RPMI8226 (cell line): ENCODE measurements at places on chromosomes 7 and 10.

- DNase-seq, result no peak
Measured at GRCh38 chr10:106956216-106956915, 208.1 kb downstream of the SORCS1 start.

DNA sequence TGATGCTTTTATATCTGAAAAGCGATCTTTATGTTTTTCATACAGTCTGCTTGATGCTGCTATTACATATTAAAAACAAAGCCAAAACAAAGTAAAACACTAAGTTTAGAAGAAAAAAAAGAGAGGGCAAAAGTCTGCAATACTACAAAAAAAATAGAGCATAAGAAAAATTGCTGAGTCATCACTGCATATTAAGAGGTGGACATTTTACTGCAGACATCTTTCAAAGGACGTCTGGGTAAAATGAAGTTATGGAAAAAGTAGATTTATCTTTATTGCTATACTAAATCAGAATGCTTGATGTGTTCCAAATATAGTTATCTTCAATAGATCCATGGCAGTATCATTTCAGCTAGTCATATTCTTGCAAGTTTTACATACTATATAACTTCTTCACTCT is 172.0 kb downstream of the MAGI2 start:
- DNase-seq, result no peak

DNA sequence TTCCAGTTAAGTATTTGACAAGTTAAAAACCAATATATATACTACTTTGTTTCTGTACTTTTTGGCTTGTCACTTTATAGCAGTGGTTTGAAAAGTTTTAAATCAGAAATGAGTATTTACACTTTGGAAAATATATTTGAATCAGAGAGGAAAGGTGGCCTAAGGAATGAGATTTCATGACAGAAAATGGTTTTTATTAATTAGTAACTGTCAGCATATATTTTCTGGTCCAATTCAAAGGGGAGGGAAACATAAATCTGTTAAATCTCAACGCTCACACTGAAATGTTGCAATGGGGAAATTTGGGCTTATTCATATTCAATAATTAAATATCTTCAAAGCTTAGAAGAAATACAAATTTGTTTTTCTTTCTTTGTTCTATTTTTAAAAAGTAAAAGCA is 100.1 kb downstream of the GRB10 start:
- no peak for DNase-seq

DNA sequence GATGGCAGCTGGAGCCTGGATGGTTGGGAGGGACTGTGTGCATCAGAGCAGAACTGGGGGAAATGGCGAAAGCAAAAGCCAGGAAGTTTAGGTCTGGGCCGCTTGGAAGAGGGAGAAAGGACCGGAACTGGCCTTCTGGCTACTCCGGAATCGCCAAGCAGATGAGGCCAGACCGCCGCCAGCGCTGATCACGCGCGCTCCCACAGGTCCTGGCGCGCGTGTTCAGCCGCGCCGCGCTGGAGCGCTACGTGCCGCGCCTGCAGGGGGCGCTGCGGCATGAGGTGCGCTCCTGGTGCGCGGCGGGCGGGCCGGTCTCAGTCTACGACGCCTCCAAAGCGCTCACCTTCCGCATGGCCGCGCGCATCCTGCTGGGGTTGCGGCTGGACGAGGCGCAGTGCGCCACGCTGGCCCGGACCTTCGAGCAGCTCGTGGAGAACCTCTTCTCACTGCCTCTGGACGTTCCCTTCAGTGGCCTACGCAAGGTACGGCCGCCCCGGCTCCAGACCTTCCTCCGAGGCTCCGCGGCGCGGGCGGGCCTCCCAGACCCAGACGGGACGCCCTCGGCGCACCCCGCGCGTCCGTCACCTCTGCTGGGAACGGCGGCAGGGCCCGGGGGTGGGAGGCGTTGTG is 2.0 kb downstream of the CYP26C1 start:
- peak; percentile 79 for DNase-seq

DNA sequence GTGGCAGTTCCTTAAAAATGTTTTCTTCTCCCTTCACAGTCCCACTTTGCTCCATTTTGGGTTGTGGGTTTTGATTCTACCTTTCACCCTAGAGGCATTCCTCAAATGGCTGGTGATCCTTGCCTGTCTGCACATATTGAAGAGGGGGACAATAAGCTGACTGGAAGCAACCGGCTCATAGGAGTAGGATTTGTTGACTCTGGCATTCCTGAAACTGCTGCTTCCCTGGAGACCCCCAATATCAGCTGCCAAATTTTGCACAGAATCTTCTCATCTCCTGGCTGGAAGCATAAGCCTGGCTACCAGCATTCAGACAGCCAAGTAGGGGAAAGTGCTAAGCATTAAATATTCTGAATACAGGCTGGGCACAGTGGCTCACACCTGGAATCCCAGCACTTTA is 53.7 kb downstream of the KIF5B start:
- no peak for DNase-seq

- no peak for DNase-seq
Measured at GRCh38 chr7:101954499-101954898, 137.1 kb downstream of the CUX1 start.

DNA sequence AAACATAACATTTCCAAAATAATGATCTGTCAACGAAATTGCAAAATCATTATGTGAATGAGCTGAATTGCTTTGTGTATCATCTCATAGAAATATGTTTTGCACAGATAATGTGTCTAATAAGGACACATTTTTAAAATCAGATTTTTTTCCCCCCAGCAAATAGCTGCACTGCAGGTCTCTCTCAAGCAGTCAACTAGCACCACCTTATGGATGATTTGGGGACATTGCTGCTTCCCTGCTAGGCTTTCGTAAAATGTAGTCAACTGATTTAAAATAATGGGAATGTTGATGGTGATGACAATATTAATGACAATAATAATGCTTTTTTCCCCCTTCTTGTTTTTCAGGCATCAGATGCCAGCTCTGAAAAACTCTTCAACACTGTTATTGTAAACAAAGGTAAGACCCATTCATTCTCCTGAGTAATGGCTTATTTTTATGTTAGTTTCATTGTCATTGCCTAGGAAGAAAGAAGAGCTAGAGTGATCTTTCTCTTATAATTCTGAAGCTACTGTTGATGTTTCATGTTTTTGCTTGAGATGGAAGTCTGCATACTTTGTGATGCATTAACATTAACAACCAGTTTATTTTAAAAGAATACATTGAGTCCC is 433.6 kb upstream of the GALNT17 start:
- peak; percentile 61 for DNase-seq

DNA sequence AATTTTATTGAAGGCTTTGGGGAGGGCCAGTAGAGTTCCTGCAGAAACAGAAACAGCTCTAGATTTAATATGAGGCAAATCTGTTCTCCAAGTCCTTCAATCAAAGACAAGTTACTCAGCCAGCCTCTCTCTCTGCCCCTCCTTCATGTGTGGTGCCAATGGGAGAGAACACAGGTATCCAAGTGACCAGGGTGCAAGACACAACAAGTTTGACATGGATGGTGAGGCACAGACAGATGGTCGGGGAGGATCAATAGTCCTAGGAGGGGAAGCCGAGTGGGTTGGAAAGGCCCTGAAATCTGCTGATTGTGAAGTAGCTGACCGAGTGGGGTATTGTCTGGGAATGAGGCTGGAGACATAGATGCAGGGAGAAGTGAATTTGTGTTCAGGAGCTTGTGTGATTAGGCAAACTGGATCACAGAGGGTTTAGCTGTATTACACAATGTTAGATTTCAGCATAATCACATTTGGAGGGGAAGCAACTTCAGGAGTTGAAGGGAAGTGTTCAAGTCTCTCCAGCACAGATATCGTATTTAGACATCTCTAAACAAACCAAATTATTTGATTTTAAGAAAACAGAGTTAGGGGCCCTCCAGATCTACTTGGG is 1.5 kb downstream of the GIMAP1 start:
- no peak for DNase-seq

- no peak for DNase-seq
Measured at GRCh38 chr7:69422574-69422985, 175.7 kb upstream of the AUTS2 start.

GRCh38 chr10:118482393-118483331 is 112.8 kb downstream of the PRLHR start:
- DNase-seq, result no peak

GRCh38 chr10:69151984-69152383 is 28.0 kb downstream of the VPS26A start:
- no peak for DNase-seq

GRCh38 chr7:27134392-27134791 is 3.8 kb upstream of the HOXA4 start:
- DNase-seq, result no peak

DNA sequence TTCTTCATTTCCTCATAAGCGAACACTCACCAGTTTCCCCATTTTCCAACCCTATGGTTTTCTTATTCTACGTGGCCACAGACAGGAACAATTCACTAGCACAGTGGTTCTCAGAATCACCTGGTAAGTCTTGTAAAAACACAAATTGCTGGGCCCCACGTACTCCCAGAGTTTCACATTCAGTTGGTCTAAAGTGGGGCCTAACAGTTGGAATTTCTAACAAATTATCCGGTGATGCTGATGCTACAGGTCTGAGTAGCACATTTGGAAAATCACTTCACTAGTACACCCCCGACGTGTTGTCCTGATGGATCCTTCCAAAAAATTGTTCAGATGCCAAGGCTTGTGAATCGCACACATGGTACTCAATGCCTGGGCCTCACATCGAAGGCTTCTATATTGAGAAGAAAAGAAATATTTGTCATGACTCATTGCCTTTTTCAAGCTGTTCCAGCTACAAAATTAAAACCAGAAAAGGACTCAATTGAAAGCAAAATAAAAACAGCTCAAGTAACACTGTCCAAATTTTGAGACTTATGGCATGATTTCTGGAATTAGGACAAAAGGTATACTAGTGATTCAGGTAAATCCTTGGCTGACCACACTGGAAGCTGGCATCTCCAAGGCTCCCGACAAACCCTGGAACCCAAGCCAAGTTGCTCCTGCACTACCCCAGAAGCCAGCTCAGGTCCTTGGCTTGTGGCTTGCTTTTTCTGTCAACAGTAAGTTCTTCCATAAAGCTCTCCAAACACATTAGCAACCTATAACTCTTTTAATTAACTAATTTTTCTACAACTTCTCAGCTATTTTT is 12.9 kb upstream of the VIM start:
- no peak for DNase-seq

- no peak for DNase-seq
Measured at GRCh38 chr7:108451296-108451848, 4.9 kb downstream of the NRCAM start.

DNA sequence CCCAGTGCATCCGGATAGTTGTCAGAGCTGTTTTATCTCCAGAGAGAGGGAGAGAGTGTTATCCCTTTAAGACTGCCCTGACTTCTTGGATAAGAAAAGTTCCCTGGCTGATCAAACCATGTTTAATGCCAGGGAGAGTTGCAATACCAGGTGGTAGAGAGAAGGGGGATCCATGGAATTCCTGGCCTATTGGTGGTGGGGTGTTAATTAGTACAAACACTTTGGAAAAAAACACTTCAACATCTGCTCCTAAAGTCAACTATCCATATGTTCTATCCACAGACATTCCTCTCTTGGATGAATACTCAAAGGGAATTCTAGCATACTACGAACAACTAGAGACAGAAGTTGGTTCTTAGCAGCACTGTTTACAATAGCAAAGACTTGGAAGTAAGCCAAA is 307.2 kb downstream of the TCERG1L start:
- no peak for DNase-seq

DNA sequence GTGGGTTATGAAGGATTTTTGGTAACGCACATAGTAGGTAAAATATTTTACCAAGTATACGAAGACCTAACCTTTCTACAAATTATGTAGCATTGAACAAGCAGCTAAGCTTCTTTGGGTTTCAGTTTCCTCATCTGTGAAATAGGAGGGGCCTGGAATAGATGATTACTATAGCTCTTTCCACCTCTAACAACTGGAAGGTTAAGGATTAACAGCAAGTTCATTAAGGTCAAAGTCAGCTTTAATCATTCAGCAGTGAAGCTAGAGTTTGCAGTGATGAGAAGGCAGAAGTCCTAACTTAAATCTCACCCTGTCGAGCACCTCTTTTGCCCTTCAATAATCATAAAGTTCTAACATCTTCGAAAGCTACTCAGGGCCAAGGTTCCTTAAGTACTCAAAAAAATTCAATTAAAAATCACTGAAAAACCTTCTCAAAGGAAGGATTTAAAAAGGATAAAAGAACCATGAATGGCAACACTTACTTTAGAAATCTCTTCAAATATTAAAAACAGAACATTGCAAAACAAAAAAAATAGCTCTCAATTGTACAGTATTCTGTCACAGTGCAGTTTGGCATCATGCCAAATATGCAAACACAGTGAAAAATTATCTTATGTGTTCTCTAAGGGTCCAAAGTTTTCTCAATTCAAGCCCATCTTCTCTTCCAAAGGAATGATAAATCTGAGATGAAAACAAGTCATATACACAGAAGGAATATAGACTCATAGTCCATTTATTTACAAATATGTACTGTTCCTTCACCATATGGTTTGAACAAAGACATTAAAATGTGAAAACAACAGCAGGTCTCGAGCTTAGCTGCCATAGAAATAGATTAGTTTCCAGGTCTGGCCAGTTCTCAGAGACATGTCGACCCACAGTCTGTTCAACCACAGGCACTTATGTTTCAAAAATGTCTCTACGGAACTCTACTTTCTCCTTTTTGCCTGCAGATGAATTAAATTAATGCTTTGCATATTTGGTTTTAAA is 152.0 kb upstream of the SLC13A1 start:
- DNase-seq, result peak; percentile 13

DNA sequence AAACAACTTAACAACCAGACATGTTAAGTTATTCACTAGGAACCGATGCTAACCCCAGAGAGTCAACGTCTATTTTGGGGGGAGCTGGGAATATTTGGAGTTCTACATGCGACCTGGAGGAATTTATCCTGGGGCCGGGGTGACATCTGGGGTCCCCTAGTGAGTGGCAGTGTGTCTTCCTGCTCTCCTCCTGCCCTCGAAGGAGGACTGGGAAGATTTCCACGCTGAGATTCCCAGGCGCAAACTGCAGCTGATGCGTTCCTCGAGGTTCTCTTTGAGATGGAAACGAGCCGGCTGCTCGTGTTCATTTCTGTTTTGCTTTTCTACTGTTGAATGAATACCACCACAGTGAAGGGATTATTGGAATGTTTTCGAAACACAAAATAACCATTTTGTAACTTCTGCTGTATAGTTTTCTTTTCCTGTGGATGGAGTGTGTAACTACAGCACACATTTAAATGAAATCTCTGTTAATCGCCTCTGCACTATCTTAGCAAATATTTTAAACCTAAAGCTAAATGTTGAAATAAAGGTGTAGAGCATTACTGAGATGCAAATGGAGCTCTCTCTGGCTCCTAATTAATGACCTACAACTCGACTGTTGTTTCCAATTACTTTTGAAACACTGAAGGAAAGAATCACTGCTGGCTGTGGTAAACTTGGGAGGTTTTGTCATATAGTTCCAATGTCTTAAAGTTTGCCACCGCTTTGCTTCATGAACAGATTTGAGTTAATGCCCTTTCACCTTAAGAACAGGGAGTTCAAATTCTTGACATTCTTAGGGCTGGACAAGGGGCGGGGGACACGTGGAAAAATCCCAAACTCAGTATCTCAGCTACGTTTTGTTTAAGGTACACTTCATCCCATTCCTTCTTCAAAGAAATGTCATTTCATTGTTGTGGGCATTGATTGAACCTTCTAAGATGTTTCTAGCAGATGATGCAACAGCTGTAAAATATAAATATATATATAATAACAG is 21.1 kb downstream of the GATA3 start:
- DNase-seq, result no peak
